Stimulated activated CD8-positive, alpha-beta memory T cell treated with anti-CD3 and anti-CD28 coated beads, Interleukin-4, amount 100 ng/mL, for 4 hours (primary cell): ENCODE measurements at places on chromosomes 3 and 15.
A peak's percentile ranks its signal among the peaks of the same experiment; 100 is the strongest.

DNA sequence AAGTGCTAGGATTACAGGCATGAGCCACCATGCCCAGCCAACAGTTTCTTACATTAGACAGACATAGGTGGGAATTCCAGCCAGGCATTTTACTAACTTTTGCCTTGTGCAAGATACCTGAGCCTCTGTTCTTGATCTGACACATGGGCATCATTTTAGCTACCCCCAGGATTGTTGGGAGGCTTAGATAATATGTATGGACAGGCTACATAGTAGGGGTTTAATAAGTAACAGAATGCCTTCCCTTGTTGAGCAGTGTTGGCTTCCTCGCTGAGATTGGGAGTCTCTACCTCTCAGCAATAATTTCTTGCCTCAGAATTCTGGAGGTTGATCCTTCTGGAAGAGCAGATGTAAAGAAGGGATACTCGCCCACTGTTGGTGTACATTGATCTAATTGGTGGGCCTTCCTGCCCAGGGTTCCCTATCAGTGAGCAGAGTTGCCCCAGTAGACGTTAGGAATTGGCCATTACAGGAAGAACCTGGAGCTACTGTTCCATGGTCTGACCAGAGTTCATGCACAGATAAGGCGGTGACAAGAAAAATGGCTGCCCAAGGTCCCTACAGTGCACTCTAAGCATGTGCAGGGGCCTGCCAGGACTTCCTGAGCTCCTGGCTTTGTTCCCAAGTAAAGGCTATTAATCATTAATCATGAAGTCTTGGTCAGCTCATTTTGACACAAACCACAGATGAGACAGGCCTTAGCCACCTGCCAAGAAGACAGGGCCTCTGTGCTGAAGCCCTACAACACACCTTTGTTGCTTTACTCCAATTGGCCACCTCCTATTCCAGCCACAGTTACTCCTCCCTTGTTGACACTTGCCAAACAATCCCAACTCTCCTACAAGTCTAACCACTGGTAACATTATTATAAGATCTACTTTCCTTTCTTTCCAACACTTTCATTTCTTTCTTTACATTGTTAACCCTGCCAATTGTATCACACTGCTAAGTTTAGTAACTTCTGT is 5.0 kb upstream of the IL17RE start:
- no peak for DNase-seq

DNA sequence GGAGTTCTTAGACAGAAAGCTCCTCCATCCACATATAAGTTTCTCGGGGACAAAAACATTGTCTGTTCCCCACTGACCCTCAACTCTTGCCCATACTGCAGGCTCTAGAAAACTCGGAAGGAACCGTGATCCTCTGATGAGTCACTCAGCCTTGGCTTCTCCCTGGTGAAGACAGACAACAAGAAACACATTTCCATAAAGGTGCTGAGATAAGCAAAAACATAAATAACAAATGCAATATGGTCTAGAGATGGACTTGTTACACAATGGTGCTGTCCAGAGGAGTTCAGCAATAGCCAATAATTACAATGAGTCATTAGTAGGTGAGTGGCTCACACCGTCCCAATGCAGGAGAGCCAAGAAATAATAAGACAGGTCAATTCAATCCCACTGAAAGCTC is 43.7 kb downstream of the MAGI1 start:
- no peak for DNase-seq

DNA sequence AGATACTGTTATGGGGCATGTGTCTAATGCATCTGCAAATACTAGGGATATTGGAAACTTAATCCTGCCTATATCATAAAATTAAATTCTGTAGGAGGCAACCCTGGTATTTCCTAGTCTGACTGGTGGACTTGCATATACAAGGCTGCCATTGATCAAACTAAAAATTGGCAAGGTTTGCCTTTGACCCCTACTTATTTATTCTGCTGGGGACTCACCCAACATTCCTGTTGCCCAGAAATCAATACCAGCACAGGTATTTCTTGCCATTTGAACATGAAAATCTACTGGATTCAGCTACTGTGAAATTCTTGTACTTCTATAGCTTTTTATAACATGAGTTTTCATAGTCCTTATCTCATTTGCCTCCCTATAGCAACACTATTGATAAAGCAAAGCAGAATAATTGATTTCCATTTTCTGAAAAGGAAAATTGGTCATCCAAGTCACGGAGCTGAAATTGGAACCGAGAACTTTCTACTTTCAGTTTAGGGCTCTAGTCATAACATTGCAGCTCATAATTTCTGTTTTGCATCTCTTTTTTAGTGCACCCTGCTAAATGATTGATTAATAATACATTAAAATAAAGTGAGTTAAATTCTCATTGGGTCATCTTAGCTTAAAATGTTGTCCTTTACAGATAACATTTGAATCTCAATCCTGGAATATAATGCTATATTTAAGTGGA is 365.2 kb downstream of the MFSD1 start:
- DNase-seq: no peak

GRCh38 chr3:176987901-176988650 is 209.2 kb downstream of the TBL1XR1 start:
- no peak for DNase-seq

DNA sequence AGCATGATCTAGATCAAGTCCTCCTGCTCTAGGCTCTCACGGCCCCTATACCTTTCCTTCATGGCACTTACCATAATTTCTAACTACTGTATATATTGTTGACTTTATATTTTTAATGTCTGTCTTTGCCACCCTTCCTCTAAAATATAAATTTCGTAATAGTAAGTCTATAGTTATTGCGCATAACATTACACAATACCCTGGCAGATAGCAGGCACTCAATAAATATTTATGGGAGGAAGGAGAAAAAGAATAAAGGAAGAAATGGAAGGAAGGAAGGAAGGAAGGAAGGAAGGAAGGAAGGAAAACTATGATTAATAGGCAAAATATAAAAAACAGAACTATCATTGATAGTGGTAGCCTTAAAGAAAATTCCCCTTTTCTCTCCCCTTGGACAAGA is 190.3 kb upstream of the LMCD1 start:
- no peak for DNase-seq

GRCh38 chr15:92617549-92618520 is 37.7 kb downstream of the FAM174B start:
- no peak for DNase-seq

DNA sequence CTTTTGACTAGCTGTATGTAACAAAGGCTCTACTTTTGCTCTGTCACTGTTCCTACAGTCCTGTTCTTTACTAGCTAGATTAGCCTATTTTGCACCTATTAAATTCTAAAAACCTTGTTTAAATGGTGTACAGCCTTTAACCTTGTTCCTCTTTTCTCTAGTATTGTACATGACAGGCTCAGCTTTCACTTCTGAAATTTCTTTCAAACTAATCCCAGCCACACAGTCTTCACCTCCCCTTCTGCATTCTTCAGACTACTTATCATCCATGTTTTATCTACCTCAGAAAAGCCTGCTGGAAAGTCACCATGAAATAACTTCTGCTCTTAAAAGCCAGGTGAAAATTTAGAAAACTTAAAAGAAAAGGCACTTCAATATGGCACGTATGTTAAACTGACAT is 122.4 kb downstream of the NECTIN3 start:
- DNase-seq: no peak

- DNase-seq: no peak
Observed at GRCh38 chr3:145900056-145900829, 260.7 kb downstream of the PLOD2 start.

DNA sequence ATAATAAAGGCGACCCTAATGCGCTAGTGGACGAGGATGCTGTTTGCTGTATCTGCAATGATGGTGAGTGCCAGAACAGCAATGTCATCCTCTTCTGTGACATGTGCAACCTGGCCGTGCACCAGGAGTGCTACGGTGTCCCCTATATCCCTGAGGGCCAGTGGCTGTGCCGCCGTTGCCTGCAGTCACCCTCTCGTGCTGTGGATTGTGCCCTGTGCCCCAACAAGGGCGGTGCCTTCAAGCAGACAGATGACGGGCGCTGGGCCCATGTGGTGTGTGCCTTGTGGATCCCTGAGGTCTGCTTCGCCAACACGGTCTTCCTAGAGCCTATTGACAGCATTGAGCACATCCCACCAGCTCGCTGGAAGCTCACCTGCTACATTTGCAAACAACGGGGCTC is 7.6 kb downstream of the BRPF1 start:
- no peak for DNase-seq

DNA sequence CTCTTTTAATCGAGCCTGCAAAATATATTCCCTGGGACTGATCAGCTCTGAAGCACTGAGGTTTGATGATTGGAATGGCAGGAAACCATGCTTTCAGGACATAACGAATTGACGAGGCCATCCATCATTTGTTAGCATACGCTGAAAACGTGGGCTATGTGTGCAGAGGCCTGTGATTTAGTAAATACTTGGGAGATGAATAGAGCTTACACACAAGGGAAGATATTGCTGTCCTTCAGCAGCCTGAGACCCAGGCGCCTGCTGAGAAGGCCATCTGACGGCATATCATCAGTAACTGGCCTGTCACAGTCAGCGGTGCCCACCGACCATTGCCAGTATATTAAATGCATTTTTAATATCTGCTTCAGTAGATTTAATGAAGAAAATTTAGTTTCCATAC is 16.2 kb downstream of the CDIN1 start:
- DNase-seq: no peak

- no peak for DNase-seq
Observed at GRCh38 chr15:39579487-39580116, 1.3 kb upstream of the THBS1 start.

DNA sequence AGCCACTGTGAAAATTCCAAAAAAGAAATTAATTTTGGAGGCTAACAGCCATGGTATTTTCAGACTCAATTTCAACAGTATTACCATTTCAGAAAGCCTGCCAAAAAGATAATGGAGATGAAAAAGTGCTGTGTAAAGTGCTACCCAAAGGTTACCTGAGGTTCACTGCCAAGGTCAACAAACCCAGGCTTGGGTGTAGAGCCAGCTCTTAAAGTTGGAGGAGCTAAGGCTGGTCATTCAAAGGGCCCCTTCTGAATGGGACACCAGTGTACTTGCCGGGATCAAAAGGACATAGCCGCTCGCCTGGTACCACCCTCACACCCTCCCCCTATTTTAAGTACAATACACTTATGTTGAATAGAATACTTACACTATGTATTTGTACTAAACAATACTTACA is 64.5 kb downstream of the ETV5 start:
- DNase-seq: no peak

GRCh38 chr3:59288951-59289350 is 239.1 kb upstream of the CFAP20DC start:
- no peak for DNase-seq

DNA sequence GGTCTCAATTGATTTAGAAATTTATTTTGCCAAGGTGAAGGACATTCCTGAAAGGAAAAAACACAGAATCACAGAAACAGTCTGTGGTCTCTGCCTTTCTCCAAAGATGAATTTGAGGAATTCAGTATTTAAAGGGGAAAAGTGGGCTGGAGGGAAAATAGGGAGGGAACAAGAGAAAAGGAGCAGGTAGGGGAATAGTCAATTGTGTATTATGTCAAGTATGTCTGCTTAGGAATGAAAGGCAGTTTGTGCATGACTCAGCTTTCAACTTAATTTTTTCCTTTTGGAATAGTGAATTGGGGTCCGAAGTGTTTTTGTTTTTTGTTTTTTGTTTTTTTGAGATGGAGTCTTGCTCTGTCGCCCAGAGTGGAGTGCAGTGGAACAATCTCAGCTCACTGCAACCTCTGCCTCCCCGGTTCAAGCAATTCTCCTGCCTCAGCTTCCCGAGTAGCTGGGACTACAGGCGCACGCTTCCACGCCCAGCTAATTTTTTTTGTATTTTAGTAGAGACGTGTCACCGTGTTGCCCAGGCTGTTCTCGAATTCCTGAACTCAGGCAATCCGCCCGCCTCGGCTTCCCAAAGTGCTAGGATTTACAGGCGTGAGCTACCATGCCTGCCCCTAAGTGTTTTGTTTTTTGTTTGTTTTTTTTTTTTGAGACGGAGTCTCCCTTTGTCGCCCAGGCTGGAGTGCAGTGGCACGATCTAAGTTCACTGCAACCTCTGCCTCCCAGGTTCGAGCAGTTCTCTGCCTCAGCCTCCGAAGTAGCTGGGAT is 74.1 kb upstream of the MAP4 start:
- no peak for DNase-seq

GRCh38 chr3:46065294-46065705 is 38.0 kb upstream of the XCR1 start:
- peak; percentile 55 for DNase-seq

- DNase-seq: no peak
Observed at GRCh38 chr3:14600075-14600474, 51.5 kb upstream of the CCDC174 start.

GRCh38 chr15:33293713-33294334 is 16.9 kb upstream of the RYR3 start:
- no peak for DNase-seq

- no peak for DNase-seq
Observed at GRCh38 chr3:44942202-44942921, 33.6 kb downstream of the ZDHHC3 start.

- DNase-seq: no peak
Observed at GRCh38 chr15:101808201-101808600, 3.8 kb upstream of the OR4F15 start.

DNA sequence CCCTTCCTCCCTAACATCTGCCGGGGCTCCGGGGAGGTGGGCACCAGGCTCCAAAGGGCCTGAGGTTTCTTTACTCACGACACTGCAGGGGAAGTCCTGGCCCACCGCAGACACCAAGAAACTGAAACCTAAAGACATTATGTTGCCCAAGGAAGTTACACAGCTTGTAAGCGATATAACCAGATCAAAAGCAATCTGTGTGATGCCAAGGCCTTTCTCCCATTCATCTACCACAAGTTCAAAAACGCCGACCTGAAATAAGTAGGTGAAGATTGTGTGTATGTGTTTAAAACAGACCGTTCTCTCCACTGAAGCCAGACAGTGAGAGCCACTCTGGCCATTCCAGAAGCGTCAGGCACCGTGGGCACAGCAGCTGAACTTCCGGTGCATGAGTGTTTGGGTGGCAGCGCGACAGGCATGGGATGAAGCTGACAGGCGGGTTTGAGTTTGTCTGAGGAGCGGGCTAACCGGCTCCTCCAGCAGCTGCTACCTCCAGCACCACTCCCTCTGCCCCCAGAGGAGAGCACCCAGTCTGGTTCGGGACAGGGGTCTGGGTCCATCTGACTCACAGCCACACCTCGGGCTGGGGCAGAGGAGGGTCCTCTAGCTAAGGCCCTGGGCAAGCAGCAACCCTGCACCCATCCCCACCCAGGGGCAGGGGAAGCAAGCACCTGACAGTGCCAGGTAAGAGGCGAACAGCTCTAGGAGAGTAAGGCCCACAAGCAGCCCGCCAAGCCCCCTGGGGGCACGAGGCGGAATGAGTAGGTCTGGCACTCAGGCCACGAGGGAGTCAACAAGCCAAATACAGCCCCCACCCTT is 1.3 kb downstream of the TNK2 start:
- peak; percentile 42 for DNase-seq

GRCh38 chr15:76252249-76252648 is 59.0 kb downstream of the ETFA start:
- DNase-seq: no peak
